Amygdala (tissue), 56 donors: ENCODE measurements at places on chromosomes 3 and 15.

GRCh38 chr3:11660242-11660641 lies 16.5 kb upstream of the VGLL4 start:
- no peak for DNase-seq

- no peak for DNase-seq
These were observed 38.5 kb upstream of the C15orf39 start for GRCh38 chr15:75163150-75163564.

DNA sequence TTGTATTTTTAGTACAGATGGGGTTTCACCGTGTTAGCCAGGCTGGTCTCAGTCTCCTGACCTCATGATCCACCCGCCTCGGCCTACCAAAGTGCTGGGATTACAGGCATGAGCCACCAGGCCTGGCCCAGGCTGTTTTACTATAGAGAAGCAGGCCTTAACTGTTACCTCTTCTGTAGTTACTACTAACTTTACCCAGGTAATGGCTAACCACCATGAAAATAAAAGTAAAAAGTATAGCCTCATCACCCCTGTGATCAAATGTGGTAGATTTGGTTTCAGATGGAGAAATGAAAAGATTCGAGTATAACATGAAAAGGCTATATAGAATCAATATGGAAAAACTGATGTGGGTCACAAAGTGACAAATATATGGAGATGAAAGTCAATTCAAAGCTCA lies 210.1 kb downstream of the CD47 start:
- DNase-seq, result no peak

DNA sequence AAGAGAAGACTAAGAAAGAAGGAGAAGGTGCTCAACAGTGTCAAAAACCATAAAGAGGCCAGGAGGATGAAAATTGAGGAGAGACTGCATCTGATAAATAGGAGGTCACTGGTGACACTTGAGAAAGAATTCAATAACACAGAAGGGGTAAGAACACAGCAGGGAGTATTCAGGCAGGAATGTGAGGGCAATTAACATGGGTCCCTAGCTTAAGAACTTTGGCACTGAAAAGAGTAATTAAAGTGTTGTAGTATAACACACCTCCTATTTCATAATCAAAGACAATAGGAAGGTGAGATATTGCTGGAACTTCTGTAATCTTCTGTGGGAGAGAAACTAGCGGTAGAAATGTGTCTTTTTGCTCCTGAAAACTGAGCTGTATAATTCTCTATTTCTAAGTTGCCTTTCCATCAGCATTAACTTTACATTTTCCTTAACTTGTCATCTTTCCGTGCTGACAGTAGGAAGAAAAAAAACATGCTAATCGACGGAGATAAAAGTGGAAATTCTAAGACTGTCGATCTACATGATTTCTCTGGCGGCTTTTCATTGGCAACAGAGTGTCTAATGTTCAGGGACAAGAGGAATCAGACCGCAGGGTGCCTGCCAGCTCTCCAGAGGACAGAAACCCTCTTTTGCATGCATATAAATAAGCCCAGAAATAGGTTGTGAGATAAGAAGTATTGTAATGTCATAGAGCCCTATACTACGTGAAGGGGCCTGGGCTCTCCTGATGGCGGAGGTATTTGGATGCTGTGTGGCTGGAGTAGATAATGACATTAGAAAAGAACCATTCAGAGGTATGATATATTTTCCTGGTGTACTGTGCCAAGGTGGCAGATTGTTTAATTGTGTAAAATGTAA lies 147.9 kb upstream of the GAP43 start:
- DNase-seq, result no peak

- no peak for DNase-seq
These were observed 224.8 kb downstream of the RPLP1 start for GRCh38 chr15:69677403-69677802.

DNA sequence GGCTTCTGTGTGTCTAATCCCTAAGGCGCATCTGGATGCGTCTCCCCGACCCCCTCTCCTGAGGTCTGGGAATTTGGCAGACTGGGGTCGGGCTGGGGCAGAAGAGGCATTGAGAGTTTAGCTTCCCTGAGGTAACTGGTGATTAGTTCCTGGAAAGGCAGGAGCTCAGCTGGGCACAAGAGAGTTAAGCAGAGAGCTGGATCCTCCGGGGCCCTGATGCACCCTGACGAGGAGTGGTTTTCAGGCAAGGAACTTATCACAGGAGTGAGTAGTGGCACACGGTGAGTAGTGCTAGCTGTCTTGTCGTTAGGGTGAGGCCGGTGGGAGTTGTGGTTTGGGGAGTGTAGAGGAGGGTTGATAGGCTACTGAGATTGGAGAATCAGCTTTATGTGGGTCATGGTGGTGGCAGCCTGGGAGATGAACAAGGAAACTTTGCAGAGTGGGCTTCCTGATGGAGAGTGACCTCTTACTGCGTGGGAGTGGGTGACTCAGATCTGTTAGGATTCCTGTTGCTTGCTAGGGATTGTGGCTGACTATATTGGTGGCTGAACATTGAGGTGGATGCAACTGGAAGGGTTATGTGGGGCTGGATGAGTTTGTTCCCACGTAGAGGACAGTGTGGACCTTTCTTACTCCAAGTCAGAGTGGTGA lies 897 bp downstream of the RAD54L2 start:
- peak; percentile 10 for DNase-seq

DNA sequence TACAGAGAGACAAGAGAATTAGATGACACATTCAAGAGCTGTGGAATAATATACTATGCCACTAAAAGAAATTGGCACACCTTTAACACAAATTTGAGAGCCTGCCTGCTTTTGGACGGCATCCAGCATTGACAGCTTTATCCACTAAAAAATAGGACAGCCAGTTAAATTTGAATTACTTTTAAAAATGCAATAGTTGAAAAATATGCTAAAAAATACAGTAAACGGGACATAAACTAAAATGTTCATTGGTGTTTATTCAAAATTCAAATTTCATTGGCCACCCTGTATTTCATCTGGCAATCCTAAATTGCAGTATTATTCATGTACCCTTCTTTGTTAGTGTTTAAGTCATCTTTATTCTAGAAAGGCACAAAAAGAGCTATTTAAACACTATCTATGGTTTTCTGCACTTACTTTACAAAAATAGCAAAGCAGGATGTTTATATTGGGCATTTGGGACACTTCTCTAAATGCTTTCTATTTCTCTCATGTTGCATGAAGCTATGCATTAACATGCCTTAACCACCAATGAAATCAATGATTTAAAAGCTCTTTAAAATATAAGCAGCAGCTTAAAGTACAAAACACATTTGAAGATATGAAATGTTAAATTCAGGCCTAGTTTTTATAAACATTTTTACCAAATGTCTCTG lies 160.1 kb downstream of the NEK10 start:
- no peak for DNase-seq

GRCh38 chr3:57727106-57727505 lies 29.0 kb upstream of the SLMAP start:
- DNase-seq, result no peak

- DNase-seq, result no peak
These were observed 48.4 kb downstream of the TMEM45A start for GRCh38 chr3:100540791-100541334.

DNA sequence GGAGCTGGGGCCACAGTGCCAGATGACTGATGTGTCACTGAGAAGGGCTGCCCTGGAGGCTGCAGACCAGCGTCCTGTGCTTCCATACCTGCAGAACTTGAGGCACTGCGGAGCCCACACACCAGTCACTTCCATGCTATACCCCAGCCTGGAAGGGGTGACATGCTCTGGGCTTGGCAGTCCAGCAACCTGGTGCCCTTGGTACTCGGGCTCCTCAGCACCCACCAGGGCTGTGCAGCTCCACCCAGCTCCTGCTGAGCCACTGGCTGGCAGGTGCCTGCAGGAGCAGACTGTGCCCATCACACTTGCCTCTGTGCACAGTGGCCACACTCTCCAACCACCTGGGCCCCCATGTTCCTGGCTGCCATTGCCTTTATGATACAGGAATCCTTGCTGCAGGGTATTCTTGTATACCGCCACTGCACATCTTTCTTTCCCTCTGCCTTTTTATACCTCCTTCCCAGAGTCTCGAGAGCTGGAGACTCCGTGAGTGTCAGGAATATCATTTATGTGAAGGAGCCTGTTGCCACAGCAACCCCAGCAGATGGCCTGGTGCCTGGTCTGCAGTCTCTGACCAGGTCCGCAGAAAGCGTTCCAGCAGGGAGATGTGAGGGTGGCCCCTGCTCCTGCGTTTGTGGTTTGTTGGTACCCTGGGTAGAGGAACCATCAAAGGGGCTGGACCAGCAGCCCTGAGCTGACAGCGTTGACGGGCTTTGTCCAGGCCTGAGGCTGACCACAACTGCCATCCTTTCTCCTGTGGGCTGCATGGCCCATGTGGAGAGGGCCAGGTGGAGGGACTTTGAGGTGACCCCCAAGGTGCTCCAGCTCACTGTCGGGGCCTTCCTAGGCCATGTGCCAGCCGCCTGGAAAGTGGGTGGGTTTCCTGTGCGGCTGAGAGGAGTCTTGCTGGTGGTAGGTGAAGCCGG lies 93.4 kb upstream of the PLXNA1 start:
- DNase-seq, result no peak

GRCh38 chr15:59553879-59554735 lies 57.5 kb upstream of the GCNT3 start:
- no peak for DNase-seq

GRCh38 chr3:32238453-32239306 lies at the start of gene CMTM8:
TSS of gene CMTM8 (plus strand) at chr3:32238680. CDS start at chr3:32238973, 293 bp downstream.
- no peak for DNase-seq

DNA sequence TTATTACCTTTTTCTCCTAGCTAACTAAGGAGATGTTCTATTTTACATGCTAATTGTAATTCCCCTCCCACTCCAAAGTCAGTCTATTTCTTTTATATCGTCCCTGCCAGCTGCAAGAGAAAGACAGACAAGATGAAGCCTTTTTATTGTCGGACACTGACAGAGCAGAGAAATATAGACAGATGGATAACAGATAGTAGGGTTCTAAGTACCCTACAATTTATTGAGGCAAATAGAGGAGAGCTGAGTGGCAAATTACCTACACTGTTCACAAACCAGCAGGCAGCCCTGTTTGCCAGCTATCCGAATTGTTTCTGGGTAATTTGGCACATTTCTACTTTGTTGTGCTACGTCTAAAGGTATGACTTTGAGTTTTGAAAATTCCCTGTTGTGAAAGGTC lies 392.3 kb upstream of the ZNF717 start:
- DNase-seq, result no peak

GRCh38 chr3:25781145-25781757 lies 2.0 kb downstream of the NGLY1 start:
- no peak for DNase-seq

- DNase-seq, result no peak
These were observed 1.4 kb downstream of the P2RY12 start for GRCh38 chr3:151383111-151383510.

- no peak for DNase-seq
These were observed 175.4 kb upstream of the LPP start for GRCh38 chr3:187978433-187979011.

DNA sequence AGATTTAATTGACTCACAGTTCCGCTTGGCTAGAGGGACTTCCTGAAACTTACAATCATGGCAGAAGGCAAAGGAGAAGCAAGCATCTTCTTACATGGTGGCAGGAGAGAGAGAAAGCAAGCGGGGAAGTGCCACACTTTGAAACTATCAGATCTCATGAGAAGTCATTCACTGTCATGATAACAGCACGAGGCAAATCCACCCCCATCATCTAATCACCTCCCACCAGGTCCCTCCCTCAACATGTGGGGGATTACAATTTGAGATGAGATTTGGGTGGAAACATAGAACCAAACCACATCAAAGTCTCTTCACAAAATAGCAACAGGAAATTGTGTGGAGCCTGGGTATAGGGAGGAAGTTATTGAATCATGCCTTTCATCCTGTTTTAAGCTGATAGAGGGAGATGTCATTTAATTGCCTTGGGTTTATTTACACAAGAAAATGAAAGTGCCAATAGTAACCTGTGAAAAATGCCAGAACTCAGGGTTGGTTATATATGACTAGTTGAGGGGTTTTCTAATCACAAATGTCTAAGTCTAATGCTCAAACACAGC lies 624.8 kb upstream of the LMCD1 start:
- no peak for DNase-seq

GRCh38 chr3:20930034-20930433 lies 744.0 kb upstream of the SGO1 start:
- DNase-seq, result no peak

DNA sequence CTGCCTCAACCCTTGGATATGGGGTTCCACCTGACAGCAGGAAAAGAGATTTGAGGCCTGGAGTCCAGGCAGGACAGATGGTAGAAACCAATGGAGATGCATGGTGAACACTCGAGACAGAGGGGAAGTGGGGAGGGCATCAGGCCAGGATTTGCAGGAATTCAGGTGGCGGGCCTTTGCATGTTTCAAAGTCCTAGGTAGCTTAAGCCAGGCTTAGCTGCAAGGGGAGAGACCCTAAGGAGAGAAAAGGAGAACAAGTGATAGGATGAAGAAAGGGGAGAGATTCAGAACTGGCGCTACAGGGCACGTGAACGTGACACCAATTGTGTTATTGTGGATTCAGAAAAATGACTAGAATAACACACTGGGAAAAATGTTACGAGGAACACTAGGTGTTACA lies 182.6 kb downstream of the PDZRN3 start:
- no peak for DNase-seq

DNA sequence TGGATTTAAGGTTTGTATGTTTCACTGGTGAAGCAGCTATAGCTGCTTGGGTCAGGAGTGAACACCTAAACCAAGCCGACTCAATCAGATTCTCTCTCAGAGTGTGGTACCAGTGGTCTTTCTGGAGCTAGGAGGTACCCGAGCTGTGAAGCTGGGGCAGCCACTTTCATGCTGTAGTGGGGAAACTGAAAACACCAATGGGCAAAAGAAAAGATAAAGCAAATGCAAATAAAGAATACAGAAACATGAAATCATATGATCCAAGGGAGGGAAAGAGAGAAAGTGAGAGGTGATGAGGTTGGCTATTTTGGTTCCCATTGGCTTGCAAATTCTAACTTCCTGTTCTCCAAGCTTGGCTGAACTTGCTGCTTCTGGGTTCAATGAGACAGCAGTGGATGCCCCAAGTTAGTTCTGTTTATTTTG lies 212.3 kb upstream of the CFAP20DC start:
- DNase-seq, result no peak

DNA sequence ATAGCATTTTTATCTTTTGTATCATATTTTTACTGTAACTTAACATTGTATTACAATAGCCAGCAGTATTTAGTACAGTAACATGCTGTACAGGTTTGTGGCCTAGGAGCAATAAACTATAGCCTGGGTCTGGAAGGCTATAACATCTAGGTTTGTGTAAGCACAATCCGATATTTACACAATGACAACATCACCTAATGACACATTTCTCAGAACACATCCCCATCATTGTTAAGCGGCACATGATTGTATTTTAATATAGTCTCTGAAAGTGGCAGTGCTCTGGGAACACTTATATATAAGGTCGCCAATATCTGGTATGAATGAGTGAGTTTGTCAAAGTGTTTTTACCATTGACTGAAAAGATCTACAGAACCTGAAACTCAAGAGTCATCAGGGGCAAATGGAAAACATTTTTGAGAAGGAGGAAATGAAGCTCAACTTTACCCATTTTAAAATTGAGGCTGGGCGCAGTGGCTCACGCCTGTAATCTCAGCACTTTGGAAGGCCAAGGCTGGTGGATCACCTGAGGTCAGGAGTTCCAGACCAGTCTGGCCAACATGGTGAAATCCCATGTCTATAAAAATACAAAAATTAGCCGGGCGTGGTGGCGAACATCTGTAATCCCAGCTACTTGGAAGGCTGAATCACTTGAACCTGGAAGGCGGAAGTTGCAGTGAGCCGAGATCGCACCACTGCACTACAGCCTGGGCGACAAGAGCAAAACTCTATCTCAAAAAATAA lies 38.8 kb upstream of the TNFSF10 start:
- no peak for DNase-seq
